ENCODE measurements at places on chromosomes 6 and 20.

GRCh38 chr6:41200296-41200900, 551 bp downstream of the TREML2 start:
- DNase-seq: no peak

DNA sequence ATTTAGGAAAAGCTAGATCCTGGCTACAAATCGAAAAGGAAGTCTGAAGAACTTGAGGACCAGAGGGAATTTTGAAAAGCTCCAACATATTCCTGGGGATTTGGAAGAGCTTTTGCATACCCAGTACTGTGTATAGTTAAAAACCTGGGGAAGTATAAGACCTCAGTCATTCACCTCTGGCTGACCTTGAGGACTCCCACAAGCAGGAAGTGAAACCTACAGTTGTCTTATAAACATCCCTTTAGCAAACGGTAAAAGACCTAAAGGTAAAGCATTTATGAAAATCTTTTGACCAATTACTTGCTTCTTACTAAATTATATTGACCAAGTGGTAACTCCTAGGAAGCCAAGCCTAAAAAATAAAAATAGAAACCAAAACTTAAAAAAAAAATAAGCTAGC, 175.0 kb downstream of the HAO1 start:
- DNase-seq: no peak

GRCh38 chr6:134739299-134740026, 210.4 kb downstream of the ALDH8A1 start:
- DNase-seq: peak; percentile 84

DNA sequence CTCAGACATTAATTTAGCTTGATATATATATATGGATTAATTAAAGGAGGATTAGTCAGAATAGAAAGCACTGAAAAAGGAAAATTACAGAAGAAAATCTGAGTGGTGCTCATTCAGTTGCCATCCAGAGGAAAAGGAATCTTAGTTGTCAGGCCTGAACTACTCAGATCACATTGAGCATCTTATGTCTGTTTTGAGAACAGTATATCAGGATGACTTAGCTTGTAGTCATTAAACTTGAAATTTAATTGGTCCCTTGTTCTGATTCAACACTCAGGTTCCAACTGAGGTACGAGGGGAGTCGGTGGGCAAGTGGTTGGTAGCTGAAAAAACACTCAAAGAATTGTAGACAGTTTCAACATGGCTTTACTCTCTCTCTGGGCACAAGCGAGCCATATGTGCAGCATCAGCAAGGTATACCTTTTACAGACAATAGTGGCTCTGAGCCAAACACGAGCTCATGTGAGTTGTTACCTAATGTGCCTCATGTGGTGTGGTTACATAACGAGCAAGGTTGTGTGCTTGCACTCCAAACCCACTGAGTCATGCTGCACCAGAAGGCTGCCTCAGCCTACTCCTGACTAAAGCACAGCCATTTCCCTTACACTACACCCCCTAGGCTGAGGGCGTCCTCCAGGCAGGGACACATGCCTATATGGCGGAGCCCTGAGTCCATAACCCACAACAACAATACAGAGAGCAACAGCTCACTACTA, 73.0 kb upstream of the HMGN3 start:
- DNase-seq: peak; percentile 51

- no peak for DNase-seq
Measured at GRCh38 chr6:47759364-47759763, 22.5 kb upstream of the OPN5 start.

GRCh38 chr6:56047931-56048540, 172.6 kb upstream of the BMP5 start:
- DNase-seq: no peak

- no peak for DNase-seq
Measured at GRCh38 chr6:32529697-32530430, at the start of gene HLA-DRB5. TSS of gene HLA-DRB5 (minus strand) at chr6:32530287. CDS start at chr6:32530224, 63 bp downstream.

DNA sequence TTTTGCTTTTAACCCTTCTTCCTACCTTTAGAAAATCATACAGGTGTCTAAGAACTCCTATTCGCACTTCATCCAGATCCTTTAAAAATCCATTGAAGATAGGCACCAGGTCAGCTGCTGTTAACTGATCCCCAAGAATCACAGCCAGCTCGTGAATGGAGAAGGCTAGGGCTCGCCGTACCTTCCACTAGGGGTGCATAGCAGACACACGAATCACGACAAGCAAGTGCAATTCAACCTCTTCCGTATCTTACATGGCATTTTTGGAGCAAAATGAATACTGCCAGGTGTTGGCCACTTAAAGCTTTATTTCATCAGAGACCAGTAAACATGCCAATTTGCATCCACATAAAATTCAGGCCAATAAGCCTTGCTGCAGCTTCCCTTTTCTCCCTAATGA, 10.8 kb upstream of the ANKRD60 start:
- DNase-seq: no peak

- DNase-seq: no peak
Measured at GRCh38 chr6:136658711-136659110, 108.5 kb upstream of the MAP7 start.
